ENCODE measurements at places on chromosomes 11 and 22.

DNA sequence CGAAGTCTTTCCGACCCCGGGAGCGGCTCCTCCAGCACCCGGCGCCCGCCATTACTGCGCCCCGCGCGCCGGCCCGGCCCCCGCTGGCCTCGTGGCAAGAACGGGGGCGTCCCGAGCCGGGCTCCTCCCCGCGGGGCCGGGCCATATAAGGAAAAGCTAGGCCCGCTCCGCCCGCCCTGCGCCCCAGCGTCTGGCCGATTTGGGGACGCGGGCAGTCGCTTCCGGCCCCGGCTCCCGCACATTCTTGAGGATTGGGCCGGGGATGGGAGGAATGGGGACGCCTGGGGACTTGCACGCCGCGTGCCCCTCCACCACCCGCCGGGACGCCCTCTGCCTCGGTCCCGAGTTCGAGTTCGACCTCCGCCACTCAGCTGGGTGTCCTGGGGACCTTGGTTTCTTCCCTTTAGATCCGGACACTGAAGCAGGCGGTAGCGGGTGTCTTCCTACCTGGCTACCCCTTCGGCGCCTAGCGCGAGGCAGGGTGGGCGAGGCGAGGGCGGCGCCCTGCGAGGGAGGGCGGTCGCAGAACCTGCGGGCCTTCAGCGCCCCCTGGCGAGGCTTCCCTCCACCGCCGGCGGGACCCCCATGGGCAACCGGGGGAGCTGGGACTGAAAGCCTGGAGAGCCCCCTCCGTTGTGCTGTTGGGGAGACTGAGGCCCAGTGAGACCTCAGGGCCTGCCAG, 3.8 kb downstream of the SMTN start:
- DNase-seq, result no peak

DNA sequence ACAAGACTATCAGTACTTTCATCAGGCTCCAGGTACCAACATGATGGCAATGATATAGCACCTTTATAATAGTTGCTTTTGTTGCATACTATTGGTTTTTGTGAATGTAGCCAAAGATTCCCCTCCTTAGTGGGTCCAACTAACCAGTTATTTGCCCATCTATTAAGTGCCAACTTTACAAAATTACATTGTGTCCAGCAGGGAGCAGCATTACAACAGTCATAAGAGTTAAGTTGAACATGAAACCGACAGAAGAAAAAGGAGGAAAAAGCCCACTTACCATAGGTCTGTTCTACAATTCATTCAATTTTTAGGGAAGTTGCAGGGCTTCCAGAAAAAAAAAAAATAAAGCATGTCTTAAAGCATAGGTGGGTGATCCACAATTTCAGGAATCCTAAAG, 21.6 kb downstream of the IMMP1L start:
- no peak for DNase-seq

DNA sequence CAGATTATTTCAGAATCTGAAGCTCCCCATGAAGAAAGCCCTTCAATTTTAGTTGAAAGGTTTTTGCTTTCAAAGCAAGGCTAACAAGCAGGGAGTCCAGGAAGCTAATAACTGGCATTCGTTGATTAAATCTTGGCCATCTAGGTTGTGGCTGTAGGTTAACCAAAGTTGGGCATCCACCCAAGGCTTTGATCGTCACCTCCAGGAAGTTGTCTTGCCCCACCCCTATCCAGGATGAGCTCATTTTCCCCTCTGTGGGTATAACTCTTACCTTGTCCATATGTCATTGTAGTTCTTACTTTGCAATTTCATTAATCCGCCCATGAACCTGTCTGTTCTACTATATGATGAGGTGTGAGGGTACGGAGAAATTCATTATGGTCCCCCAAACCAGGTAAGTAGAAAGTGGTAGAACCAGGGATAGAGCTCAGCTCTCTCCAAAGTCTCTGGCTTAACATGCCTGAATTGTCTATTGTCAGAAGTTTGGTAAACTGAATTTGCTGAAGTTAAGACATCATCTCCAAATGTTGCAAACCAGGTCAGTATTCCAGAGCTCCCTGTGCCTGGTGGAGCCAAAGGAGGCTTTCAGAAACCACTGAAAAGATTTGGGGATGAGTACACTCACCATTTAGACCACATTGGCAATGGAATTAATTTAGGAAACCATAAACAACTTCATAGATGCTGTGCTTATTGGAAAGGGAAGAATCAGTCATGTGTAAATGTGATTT, 97.1 kb downstream of the CD44 start:
- no peak for DNase-seq

- DNase-seq, result no peak
Measured at GRCh38 chr11:110497231-110497978, 67.7 kb downstream of the FDX1 start.

- no peak for DNase-seq
Measured at GRCh38 chr11:124667601-124668000, 5.9 kb downstream of the SIAE start.

- DNase-seq, result no peak
Measured at GRCh38 chr22:18996376-18996900, 60.3 kb upstream of the PRODH start.

DNA sequence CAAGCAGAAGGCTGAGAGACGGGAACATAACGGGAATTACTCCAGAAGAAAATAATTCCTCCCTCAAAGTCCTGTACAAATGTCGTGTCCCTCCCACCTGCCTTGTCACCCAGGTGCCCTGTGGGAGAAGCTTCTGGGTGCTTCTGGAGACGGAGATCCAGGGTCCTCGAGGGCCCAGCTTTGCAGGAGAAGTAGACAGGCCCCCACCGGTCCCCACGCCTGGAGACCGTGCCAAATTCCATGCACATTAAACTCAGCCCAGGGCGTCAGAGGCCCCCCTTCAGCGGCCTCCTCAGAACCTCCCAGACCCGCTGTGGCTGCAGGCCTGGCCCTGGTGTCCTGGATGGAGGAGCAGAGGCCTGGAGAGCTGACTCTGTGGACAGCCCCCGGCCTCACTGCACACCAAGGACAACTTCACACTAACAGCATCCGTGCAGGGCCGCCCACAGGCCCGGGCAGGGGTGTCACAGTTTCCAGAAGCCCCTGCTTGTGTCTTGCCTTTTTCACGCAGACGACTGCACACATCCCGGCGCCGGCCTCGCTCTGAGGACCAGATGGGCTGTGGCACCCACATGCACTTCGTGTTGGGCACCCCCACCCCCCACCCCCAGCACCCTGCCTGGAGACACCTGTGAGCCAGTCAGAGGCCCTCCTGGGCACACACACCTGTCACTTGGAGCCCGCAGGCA, 734.3 kb downstream of the BRD1 start:
- no peak for DNase-seq

GRCh38 chr11:121696931-121697670, 244.3 kb upstream of the SORL1-AS1 start:
- no peak for DNase-seq

- no peak for DNase-seq
Measured at GRCh38 chr22:40412441-40412840, 42.0 kb downstream of the SGSM3 start.

DNA sequence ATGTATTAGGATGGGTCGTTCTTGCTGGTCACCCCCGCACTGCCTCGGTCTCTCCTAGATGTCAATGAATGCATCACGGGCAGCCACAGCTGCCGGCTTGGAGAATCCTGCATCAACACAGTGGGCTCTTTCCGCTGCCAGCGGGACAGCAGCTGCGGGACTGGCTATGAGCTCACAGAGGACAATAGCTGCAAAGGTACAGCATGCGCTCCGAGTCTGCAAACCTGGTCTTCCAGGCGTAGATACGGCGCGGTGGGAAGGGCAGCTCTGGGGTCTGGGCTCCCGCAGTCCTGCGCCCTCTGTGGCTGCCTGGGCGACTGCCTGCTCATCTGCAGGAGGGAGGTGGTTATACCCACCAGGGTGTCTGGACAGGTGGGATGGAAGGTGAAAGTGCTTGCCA, 31.0 kb downstream of the FBLN1 start:
- DNase-seq, result no peak

Measured in NCI-H1417 treated with DMSO at 0.1 percent for 48 hours (cell line).